ENCODE measurements at places on chromosomes 6 and 20.

DNA sequence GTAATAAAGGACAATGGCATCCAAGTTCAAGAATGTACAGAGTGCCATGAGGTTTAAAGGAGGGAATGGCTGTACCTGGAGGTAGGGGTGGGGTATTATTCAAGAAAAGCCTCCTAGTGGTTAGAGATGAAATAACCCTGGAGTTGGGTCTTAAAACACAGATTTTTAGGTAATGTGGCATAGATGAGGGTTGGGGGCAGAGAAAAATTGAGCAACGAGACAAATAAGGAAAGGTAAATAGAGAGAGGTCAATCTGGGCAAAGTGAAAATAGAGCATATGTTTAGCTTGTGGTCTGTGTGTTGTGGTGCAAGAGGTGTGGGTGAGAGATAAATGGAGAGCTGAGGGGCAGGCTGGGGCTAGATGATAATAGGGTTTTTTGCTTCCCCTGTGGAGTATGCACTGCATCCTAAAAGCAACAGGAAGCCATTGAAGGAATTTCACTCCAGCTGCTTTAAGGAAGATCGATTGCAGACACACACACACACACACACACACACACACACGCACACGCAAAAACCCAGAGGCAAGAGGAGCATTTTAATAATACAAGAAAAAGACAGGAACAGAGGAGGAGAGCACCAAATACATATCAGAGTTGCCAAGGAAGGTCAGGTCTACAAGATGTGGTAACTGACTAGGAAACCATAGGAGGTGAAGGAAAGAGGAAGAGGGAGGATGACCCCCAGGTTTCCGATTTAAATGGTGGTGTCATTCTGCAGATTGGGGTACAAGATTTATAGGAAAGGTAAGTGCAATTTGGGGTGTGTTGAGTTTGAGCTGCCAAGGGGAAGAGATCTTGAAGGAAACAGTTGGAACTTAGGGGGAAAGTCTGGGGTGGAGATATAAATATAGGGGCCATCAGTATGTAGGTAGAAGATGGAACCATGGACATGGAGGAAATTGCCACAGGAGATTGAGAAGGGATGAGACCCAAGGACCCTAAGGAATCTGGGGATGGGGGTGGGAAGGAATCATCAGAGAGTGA, 31.3 kb upstream of the ADGRF1 start:
- no peak for DNase-seq

- DNase-seq: no peak
These were observed 436.6 kb downstream of the PRKN start for GRCh38 chr6:162290846-162291465.

GRCh38 chr20:37519508-37520418, 1.3 kb upstream of the NNAT start:
- no peak for DNase-seq

GRCh38 chr6:32851025-32851424, 2.5 kb downstream of the TAP1 start:
- DNase-seq: no peak

DNA sequence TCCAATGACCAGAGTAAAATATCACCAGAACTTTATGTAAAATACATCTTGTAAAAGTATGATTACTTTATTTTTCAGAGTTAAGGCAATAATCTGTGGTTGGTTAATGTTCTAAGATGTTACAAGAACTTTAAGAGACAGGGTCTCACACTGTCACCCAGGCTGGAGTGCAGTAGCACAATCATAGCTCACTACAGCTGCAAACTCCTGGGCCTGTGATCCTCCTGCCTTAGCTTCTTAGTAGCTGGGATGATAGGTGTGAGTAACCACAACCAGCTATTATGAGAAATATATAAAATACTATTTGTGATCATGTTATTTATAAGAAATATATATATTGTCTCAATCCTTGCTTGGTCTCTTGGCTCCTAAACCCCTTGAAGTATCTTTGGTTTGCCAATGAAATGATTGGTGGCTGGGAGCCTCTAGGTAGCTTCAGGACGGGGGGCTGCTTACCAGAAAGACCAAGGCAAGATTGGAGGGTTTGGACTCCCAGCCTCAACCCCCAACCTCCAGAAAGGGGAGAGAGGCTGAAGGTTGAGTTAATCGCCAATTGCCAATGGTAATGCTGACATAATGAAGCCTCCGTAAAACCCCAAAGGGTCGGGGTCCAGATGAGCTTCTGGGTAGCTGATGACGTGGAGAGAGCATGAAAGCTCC, 15.4 kb downstream of the SOD2 start:
- DNase-seq: no peak

DNA sequence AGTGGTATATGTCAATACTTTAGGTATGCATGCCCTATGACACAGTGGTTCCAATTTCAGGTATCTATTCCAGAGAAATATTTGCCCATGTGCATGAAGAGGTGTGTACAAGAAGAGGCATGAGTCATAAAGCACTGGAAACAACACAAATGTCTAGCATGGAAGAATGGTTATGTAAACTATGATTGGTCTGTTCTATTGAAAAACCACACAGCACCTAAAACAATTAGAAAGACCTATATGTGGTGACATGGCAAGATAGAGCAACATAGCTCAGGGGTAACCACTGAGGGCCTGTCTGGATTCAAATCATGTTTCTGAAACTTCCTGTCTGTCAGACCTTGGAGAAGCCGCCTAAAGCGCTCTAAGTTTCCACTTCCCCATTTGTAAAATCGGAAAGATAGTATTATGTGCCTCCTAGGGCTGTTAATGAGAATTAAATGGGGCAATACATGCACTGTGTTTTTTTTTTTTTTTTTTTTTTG, 76.0 kb upstream of the SHLD1 start:
- no peak for DNase-seq

GRCh38 chr6:68756454-68757375, 121.6 kb downstream of the ADGRB3 start:
- no peak for DNase-seq

GRCh38 chr20:38326309-38326708, 20.0 kb upstream of the LBP start:
- DNase-seq: no peak

- DNase-seq: no peak
These were observed 26.0 kb downstream of the FAM229B start for GRCh38 chr6:112113431-112113830.

DNA sequence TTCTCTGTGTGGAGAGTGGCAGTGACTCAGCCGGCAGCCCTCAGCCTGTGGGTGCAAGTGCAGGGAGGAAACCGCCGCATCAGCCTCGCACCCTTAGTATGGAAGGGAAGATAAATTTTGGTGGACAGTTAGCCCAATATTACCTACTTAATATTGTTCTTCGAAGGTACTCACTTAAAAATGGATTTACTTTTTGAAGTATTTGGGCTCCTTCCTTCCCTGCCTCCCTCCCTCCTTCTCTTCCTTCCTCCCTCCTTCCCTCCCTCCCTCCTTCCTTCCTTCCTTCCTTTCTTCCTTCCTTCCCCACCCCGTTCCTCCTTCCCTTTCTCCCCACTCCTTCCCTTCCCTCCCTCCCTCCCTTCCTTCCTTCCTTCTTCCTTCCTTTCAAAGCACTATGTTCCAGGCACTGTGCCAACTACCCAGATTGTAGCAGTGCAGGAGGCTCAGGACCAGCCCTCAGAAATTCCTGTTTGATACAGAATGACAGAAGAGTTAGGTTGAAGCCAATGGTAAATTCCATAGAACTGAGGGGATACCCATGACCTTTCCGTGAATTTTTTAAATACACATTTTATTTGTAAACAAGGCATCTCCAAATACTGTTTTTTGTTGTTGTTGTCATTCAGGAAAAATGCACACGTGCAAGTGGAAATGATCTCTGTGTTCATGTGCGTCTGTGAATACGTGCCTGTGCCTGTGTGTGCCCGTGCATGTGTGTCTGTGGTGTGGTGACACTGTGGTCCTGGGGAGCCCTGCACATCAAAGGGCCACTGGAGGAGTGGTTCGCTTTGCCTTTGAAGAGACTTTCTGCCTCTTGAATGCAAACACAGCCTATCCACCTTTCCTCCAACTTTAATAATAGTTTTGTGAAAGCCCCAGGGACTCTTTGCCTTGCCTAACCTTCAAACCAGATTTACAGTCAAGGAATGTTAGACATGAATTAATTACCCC, 141.7 kb downstream of the EDN3 start:
- DNase-seq: no peak

GRCh38 chr6:90948540-90948939, 361.7 kb upstream of the MAP3K7 start:
- no peak for DNase-seq
